ENCODE measurements at places on chromosomes 12 and 14.

- no peak for DNase-seq
These were observed 22.2 kb upstream of the ABCD4 start for GRCh38 chr14:74324931-74325361.

- DNase-seq = no peak
These were observed 15.0 kb downstream of the G2E3 start for GRCh38 chr14:30573966-30574365.

- DNase-seq = no peak
These were observed 107.9 kb downstream of the PTPRQ start for GRCh38 chr12:80551897-80552296.

- DNase-seq = no peak
These were observed 27.4 kb downstream of the SLC41A2 start for GRCh38 chr12:104930388-104931326.

DNA sequence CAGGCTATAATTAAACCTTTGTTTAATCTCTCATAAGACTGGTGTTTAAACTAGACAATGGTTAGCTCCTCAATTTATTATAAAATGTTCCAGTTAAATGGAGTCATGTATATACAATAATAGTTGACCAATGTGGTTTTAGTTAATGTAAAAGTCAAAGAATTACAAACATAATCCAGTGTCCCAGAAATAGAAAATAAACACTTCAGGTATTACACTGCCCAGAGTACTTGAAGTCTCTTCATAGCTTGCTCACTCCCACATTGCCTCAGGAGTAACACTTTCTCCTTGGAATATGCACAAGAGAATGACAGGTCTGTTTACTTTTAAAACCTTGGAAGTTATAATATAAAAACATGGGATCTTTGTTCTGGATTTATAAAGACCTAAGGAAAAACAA, 60.5 kb downstream of the SLC38A1 start:
- no peak for DNase-seq

All from left ventricle myocardium superior (tissue), 1 donor.